ENCODE measurements at places on chromosomes 6 and 20.

- DNase-seq, result no peak
Measured at GRCh38 chr6:35351422-35351821, 9.1 kb downstream of the PPARD start.

GRCh38 chr20:10558635-10559187, 115.1 kb downstream of the JAG1 start:
- DNase-seq, result no peak

- no peak for DNase-seq
Measured at GRCh38 chr6:131001111-131001736, 61.8 kb downstream of the EPB41L2 start.

DNA sequence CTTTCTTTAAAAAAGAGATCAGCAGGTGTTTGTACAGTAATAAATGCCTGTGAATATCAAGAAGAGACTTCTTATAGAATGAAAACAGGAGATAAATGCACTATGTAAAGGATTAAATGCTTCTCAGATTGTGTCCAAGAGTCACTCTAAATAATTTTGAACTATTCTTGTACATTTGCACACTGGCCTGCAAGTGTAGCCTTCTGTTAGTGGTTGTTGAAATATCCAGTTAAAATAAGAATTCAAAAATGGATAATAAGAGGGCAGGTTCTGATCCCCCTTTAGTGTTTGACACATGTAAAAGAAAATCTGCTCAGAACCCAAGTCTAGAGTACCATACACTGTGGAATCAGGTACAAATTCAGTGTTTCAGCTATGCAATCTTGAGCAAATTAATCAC, 91.9 kb downstream of the BCAS1 start:
- DNase-seq, result no peak

DNA sequence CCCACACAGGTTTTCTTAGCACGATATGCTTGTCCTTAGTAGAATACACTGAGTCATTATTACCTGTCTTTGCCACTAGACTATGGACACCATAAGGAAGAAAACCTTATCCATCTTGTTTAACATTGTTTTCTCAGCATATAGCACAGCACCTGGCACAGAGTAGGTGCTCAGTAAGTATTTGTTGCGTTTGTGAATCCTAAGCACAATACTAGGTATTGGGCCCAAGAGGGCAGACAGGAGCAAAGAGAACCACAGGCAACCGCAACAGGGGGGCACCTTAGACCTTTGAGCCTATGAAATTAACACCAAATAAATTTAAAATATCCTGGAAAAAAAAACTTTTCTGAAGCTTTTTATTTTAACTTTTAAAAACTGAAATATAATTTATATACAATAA, 3.7 kb upstream of the NCOA6 start:
- no peak for DNase-seq

DNA sequence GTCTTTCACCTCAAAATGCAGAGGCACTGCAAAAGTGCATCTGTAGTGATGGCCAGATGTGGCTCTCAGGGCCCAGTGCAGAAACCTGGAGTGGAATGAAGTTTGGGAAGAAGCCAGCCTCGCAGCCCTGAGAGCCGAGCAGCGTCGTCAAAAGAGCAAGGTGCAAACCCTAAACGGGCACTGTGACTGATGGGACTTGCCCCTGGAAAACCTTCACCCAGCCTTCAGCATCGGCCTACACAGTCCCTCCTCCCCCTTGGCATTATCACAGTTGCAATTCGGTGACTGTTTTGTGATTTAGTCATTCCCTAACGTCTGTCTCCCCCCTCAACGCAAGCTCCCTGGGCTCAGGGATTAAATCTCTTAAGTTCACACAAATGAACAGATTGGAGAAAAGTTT, 38.6 kb downstream of the TAF4 start:
- no peak for DNase-seq

DNA sequence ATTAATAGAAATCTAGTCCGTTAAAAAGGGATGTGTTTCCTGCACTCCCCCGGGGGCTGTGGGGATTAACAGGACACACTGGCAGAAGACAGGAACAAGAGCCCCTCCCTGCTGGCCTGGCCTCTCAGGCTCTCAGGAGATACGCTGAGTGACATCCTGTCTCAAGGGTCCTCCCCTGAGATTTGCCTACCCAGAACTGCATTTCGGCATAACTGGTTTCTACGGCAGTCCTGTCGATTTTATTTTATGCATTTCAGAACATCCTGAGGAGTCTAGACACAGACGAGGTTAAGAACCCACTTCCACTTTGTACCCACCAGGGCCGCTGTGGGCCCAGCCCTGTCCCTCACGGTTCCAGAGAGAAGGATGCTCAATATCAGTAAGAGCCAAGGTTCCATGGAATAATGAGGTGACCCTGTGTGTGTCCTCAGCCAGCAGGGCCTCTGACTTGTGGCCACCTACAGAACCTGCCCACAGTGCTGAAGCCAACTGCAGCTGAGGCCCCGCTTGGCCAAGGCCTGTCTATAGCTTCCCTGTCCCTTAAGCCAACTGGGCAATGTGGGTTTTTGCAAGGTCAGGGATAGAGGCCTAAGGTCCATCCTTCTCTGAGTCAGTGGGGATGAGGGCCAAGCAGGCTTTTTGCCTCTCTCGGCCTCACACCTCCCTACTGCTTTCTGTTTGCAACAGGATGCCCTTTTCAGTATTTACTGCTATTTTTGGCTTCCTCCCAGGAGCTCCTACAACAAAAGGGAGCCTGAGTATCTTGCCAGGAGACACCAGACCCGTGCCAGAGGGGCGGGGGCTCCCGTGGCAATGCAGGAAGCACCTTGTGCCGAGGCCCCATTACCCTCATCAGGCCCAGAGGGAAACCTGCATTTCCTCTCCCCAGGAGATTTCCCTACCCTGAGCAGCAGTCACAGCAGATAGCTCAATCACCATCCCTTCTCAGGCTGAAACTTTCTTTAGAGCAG, 14.7 kb downstream of the UQCC2 start:
- no peak for DNase-seq

GRCh38 chr20:33576432-33577125, 85.5 kb upstream of the C20orf144 start:
- no peak for DNase-seq

GRCh38 chr6:2245103-2245876, at the start of gene GMDS:
GMDS (minus strand) TSS chr6:2245605.
- DNase-seq, result peak; percentile 61

DNA sequence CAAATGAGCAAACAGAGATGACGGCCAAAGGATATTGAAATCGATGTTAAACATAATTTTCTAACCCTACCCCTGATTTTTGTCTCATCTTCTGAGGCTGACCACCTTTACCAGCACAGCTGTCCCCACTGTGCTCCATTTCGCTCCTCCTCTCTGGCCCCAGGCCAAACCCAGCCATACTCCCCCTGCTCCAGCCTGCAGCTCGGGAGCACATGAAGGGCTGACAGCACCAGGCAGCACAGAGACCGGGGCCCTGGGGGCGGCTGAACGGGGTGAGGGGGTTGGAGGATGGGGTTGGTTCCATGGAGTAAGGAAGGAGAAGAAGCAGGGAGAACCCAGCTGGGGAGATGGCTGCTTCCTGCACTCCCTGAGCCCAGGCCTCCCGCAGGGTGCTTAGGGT, 3.2 kb upstream of the NCR2 start:
- no peak for DNase-seq

DNA sequence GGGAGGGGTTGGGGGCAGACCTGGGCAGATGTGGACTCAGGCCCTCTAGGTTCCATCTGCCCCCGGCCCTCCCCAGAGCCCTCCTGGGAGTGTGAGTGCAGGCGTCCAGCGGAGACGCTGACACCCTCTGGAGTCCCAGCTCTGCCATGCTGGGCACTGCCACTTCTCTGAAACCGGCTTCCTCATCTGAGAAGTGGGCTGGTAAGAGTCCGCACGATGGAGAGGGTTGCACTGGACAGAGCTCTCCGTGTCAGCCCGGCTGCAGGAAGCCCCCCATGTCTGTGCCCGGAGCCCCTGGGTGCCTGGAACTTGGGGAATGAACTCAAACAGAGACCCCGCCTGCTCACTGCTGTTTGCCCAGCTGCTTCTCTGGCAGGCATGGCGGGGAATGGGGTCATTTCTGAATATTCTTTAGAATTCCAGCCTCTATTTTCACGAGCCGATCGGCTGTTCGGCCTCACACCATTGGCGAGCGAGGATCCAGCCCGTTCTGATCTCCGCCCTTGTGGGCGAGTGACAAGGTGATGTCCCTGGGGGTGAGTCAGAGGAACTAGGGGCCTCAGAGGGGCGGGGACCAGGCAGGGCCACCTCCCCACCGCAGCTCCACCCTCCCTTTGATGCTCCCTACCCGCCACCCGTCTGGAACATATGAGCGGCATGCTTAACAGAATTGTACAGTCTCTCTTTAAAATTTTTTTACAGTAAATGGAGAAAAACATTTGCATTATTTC, 47.8 kb upstream of the GATA5 start:
- peak; percentile 29 for DNase-seq

- DNase-seq, result peak; percentile 24
Measured at GRCh38 chr6:106117579-106117978, 31.4 kb downstream of the PRDM1 start.

- DNase-seq, result no peak
Measured at GRCh38 chr6:41548841-41549642, 2.9 kb downstream of the FOXP4 start.

- no peak for DNase-seq
Measured at GRCh38 chr20:10190456-10190855, 28.2 kb upstream of the SNAP25 start.

DNA sequence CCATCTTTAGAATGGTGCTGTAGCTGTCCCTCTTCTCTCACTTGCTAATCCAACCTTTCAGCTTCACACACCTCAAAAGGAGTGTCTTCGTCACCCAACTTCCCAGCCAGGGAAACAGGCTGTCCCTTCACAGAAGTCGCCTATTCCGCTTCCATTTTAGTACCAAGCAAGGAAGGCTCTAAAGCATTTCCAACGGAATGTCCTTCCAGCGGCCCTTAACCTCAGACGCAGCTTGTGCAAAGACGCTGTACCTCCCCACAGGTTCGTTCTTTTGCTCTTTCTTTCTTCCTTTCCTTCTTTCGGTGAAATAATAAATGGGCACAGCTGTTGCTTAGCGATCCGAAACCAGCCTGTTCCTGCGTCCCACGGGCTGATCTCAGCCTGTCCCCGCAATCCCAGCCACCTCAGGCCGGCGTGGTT, 1.5 kb downstream of the PTPRT start:
- DNase-seq, result no peak

DNA sequence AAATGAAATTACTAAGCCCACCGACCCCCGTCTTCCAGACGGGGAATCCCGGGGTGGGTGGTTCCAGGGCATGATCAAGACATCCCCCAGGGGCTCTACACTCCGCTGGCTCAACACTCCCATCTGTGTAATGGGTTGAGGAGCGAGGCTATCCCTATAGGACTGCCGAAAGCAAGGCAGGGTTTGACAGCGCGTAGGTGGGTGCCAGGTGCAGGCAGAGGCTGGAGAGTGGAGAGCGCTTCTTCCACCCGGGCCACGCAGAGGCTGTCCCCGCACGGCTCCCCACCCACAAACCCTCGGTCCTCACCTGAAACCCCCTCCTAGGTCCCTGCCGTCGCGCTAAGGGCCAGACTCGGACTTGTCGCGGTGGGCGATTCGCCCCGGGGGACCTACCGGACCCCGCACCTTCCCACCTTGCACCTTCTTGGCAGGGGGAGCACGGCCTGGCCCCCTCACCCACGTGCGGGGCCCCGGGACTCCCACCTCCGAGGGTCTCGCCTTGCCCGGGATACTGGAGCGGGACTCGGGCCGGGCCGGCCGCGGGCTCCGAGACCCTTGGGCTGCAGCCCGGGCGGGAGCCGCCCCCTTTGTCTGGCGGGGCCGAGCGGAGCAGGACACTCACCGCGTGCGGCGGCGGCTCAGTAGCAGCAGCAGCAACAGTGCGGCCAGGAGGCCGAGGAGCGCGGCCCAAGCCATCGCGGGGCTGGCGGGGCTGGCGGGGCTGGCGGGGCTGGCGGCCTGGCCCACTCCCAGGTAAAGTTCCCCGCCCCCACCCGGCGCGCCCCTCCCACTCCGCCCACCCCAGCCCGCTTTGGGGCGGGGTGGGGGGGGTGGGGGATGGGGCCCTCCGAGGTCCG, at the start of gene PTGIS:
PTGIS (minus strand) TSS at position 717 of the 857 bp plus-strand sequence; CDS start at position 696, 21 bp downstream.
- no peak for DNase-seq

DNA sequence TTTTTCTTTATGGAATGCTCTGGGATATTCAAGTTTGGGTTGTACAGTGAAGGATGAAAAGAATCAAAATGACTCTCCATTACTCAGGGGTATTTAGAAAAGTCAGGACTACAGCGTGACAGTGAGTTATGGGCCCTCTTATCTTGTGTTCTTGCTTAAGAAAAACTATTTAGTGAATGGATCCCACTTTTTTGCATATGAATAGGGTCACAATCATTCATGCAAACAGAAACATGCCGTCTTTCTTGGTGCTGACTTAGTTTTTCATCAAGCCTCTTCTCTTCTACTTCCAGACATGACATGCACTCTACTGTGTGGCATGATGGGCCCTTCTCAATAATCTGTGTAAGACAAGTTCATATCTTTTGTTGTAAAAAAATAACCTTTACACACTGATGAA, 488.4 kb upstream of the MMS22L start:
- DNase-seq, result no peak

DNA sequence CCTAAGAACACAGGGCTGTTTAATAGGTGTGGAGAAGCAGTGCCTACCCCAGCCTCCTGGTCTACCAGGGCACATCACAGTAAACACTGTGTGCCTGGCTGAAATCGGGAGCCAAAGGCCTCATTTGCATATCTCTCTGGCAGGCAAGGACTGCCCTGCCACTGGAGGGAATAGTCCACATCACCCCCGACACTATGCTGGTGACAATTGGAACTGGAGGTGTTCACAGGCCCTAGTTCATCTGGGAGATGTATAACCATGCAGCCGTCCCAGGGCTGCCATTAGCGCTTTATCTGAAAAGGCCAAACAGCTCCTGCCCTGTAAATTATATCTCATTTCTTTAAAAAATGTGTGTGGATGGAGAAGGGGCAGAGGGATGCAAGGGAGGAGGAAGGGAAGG, 150.3 kb downstream of the LINC00237 start:
- no peak for DNase-seq

- no peak for DNase-seq
Measured at GRCh38 chr6:17859846-17860245, 127.6 kb downstream of the KIF13A start.

- no peak for DNase-seq
Measured at GRCh38 chr20:48275286-48276020, 490.2 kb upstream of the SULF2 start.

GRCh38 chr6:54846243-54846856, at the start of gene FAM83B:
FAM83B (plus strand) TSS chr6:54846771; CDS start chr6:54870247, 23,476 bp downstream.
- DNase-seq, result no peak

GRCh38 chr6:130366107-130367005, 539 bp downstream of the TMEM200A start:
- no peak for DNase-seq

- DNase-seq, result no peak
Measured at GRCh38 chr20:54017846-54018245, 52.5 kb downstream of the BCAS1 start.

DNA sequence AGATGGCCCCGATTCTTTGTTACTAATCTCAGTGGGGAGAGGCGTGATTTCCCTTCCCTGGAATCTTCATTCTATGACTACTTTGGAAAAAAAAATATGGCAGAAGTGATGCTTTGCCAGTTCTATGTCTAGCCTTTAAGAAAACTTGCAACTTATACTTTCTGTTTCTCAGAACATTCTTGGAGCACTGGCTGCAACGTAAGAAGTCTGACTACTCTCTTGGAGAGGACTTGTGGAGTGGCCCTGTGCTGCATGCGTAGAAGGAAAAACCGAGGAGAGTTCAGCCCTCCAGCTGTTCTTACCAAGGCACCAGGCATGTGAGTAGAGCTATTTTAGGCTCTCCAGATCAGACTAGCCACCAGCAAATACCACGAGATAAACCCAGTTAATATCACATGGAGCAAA, 77.6 kb upstream of the STXBP5 start:
- no peak for DNase-seq

- DNase-seq, result no peak
Measured at GRCh38 chr6:158991017-158991723, 8.8 kb downstream of the RSPH3 start.

- DNase-seq, result no peak
Measured at GRCh38 chr6:167152862-167153261, 4.9 kb downstream of the GPR31 start.
